ENCODE measurements at places on chromosomes 6 and 20.

- no peak for DNase-seq
These were observed 195.4 kb upstream of the RUNX2 start for GRCh38 chr6:45132658-45133294.

DNA sequence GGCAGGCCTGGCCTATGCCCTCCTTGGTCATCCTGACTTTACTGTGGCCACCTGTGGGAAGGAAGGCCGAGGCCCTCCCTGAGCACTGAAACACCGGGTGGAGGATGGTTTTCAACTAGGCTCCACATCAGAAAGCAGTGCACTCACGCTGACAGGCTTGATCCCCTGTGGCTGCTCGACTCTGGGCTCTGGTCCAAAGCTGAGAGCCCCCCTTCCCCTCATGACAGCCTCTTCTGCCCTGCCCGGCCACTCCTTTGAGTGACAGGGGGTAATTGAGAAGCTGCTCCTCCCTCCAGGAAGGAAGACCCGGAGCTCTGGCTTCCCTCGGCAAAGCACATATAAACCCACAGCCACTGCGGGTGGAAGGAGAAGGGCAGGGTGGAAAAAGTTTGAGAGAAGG, 43.6 kb downstream of the MUC22 start:
- DNase-seq: peak; percentile 26

- DNase-seq: no peak
These were observed 148.1 kb downstream of the MOXD1 start for GRCh38 chr6:132253211-132253610.

DNA sequence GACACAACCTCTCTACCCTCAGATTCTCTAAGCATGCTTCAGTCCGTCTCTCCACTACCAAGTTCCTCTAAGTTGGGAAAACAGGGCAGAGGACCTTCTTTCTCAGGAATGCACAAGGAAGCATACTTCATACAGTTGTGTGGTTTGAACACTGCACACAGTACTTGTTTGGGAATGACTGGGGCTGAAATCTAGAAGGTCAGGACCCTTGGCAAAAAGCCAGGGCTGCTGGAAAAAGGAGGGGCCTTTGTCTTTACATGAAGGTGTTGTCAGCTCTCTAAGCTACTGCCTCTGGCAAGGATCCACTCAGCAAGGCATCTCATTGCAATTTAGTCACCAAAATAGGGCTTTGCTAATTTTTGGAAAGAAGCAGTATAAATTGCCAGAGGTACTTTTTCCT, 20.7 kb upstream of the HEY2 start:
- DNase-seq: peak; percentile 61

GRCh38 chr6:170423030-170423429, 116.5 kb downstream of the FAM120B start:
- no peak for DNase-seq

- peak; percentile 46 for DNase-seq
These were observed 780 bp downstream of the TFAP2A start for GRCh38 chr6:10413850-10414738.

Data from NCI-H82 (cell line).